ENCODE measurements at places on chromosomes 1 and 21.

GRCh38 chr1:77975386-77975785, 3.5 kb downstream of the FUBP1 start:
- DNase-seq, result no peak

DNA sequence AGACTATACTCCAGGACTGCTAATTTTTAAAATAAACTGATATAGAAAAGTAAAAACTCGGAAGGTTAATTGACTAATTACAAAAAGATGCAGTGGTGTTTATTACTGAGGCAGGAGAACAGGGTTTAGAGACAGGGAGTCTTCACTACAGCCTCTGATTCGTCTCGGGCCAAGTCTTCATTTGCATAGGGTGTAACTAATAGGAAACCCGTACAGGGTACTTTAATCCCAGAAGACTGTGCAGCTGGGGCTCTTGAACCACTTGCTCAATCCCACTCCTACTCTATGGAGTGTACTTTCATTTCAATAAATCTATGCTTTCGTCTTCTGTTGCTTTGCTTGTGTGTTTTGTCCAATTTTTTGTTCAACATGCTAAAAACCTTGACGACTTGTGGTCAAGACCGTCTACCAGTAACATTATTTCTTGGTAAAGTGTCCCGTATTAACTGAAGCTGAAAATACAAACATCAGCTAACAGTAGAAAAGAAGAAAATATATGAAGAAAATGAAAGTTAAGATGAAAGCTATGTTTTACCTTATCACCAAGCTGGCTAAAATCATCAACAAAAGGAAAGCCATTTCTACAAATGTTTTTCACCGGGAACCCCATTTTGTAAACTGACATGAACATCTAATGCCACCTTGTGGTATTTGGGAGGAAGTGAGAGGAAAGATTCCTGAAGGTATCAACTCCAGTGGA, 8.0 kb downstream of the SDHB start:
- DNase-seq, result no peak

DNA sequence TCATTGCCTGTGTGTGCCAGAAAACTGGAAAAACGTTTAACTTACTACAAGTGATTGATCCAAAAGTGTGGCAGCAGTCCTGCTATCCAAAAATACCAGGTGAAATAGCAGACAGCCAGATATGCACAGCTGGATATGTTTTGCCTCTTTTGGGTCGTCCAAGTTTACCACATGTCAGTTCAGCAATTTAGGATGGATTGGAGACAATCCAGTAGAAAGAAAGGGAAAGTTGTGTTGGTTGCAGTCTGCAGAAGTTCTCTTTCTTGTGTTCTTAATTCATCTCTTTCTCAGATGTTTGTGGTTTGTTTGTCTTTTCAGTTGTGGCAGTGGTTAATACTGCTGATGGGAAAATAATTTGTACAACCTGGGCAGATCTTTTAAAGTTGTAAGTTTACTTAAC, 645.0 kb downstream of the PTPRC start:
- DNase-seq, result no peak

DNA sequence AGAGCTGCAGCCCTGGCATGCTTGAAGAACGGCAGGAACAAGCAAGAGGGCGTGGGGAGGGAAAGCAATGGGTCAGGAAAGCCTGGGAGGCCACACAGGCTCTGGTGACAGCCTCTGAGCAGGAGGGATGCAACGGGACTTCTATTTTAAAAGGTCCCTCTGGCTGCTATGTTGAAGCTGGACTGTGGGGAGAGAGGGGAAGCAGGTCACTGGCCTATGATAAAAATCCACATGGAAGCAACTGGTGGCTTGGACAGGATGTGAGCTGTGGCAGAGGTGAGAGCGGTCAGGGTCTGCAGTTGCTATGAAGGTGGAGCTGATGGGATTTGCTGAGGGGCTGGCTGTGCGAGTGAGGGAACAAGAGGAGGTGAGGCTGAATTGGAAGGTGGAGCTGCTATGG, 11.2 kb downstream of the PADI1 start:
- no peak for DNase-seq

GRCh38 chr21:41170859-41171609, 3.1 kb downstream of the BACE2 start:
- no peak for DNase-seq

DNA sequence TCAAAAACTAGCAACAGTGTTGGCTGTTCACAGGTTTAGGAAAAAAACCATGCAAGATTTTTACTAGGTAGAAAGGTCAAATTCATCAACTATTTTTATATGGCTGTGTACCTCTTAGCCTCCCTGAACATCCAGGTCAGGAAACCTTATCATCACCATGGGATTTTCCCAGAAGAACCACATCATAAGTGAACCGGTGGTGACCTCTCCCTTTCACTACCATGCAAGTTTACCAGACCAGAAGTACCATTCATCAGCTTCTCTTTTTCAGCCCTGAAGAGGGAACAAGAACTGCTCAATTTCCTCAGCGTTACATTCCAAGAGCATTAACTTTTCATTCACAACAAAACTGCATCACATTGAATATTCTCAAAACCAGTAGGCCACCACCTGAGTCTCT, 5.9 kb downstream of the SSBP3 start:
- no peak for DNase-seq

GRCh38 chr1:156438278-156438987, 62.1 kb downstream of the MEF2D start:
- no peak for DNase-seq

DNA sequence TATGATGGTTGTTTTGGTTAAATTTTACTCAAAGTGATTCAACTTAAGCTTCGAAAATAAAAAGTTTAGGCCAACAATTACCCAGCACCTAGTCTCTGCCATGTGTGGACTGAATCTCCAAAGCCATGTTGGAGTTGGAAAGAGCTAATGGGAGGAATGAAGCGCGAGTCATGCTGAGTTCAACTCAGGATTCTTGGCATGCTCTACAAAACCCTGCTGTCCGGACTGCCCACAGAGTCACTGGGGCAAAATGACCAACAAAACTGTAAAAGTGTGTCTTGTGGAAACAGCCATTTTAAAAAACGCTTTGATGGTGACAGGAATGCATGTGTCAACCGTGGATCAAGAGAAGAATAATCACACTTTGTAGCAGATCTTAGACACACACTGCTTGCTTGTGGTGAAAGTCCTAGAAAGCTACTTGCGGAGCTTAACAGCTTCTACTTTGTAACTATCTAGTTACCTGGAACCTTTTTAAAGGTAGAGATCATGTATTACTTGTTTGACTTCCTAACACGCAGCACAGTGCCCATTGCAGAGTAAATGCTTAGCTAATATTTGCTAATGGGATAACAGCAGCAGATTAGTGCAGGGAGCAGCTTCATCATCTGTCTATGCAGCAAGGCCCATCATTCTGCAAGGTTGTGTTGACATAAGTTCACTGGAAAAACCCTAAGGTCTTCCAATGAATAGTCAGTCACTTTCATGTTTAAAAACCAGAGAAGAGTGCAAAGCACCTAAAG, 7.0 kb upstream of the GBP6 start:
- no peak for DNase-seq

- DNase-seq, result no peak
Observed at GRCh38 chr21:33799378-33800090, 116.1 kb downstream of the ATP5PO start.

- no peak for DNase-seq
Observed at GRCh38 chr1:8844501-8845006, 27.1 kb upstream of the RERE start.

DNA sequence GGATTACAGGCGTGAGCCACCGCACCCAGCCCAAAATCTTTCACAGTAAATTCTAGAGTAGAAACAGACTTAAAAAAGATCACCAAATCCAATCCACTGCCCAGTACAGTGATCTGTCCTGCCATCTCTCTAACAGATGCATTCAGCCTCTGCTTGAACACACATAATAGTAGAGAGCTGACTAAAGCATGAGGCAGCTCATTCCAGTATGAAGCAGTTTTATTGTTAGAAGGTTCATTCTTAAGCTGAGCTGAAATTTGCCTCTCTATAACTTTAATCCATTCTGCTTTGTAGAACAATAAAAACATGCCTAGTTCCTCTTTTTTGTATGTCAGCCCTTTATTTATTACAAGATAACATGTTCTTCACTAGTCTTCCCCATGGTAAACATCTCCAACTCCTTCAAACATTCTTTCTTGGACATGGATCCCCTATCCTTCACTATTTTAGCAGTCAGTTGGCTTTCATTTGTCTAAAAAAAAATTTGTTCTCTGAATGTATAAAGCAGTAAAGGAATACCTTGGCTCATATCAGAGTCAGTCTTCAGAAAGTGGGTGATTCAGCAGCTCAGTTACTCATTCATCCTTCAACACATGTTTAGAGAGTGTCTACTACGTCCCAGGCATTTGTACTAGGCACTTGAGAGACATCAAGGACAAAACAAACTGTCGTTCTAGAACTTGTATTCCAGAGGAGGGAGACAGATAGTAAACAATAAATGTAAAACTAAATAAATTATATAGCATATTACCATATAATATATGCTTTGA, 10.7 kb upstream of the PTBP2 start:
- no peak for DNase-seq

DNA sequence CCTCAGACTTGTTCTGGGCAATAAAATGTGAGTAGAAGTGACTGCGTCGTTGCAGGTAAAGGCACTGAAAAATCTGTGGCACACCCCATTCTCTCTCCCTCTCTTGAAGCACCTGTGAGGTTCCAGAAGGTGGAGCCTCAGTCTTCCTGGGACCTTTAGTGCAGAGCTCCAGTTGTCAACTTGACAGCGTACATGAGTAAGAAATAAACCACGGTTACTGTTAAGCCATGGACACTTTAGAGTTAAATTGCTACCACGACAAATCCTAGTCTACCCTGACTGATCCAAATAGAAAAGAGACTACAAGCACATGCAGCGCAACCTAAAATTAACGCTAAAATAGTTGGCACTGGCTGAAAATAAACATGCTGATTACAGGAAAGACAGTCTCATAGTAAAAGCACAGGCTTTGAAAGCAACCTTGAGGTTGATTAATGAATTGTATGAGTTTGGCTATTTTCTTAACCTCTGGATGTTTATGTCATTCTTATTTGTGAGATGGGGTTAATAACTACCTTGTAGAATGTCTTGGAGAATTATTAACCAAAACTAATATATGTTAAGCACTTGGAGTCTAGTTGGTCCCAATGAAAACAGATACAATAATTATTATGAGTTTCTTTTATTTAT, 93.0 kb upstream of the PLPPR4 start:
- DNase-seq, result no peak

DNA sequence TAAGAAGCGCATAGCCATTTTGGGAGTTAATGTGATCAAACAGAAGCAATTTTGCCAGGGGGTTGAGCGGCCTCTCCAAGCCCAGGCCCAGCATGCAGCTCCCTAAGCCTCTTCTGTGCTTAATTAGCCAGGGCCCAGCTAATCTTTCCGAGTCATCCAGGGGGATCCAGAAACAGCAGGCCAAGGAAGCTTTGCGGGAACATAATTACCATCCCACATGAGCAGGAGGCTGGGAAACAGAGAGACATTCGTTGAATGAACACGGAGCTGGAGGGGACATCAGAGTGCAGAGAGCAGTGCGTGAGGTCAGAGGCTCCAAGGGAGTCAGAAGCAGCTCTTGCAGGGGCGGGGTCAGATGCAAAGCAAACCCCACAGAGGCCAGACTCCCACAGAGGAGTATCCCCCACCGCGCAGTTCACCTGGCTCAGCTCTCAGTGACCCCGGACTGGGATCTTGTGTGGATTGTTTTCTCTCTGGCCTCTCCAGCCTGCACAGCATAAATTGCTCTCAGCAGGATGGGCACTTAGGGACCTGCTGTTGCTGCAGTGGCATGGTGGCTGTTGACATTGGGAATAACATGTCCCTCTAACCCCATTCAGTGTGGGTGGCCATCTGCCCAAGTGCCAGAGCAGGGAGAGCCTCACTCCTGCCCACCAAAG, 657.4 kb downstream of the AJAP1 start:
- no peak for DNase-seq

GRCh38 chr1:56798053-56798471, 21.1 kb downstream of the FYB2 start:
- no peak for DNase-seq

- no peak for DNase-seq
Observed at GRCh38 chr1:22315315-22316078, 136.2 kb upstream of the ZBTB40 start.

- no peak for DNase-seq
Observed at GRCh38 chr1:35901235-35901634, 18.2 kb downstream of the AGO1 start.

DNA sequence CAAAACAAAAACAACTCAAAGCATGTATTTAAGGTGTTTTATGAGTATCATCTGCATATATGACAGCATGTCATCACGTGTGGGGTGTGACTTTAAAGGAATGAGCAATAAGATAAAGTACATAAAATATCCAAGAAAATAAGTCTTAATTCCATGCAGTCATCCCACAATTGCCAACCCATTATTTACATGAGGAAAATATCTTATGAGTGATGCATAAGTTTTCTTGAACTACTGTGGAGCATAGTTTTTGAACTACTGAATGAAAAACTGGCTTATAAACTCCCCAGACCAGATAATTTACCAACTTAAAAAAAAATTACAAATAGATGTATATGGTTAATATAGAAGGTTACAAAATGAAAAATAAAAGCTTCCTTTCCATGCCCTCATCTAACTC, 29.7 kb upstream of the MTMR11 start:
- no peak for DNase-seq

GRCh38 chr1:89085781-89086180, 20.8 kb upstream of the GBP1 start:
- no peak for DNase-seq

- no peak for DNase-seq
Observed at GRCh38 chr1:224780736-224781135, 148.7 kb upstream of the DNAH14 start.

- no peak for DNase-seq
Observed at GRCh38 chr1:234315588-234315987, 57.7 kb upstream of the COA6 start.

- no peak for DNase-seq
Observed at GRCh38 chr1:154423304-154423987, 18.3 kb downstream of the IL6R start.

GRCh38 chr1:244319283-244320132, 132.2 kb downstream of the ADSS2 start:
- no peak for DNase-seq

GRCh38 chr1:229406798-229407197, 27.1 kb downstream of the ACTA1 start:
- DNase-seq, result no peak

GRCh38 chr1:236734141-236734765, 48.0 kb downstream of the ACTN2 start:
- no peak for DNase-seq

GRCh38 chr1:111751906-111752575, 3.7 kb upstream of the DDX20 start:
- DNase-seq, result no peak

- no peak for DNase-seq
Observed at GRCh38 chr1:4079815-4080214, 179.7 kb upstream of the C1orf174 start.

Measured in thoracic aorta (tissue), 2 donors.